Stomach (tissue), 19 donors: ENCODE measurements at places on chromosomes 7 and 10. TPM values are rescaled to one million over a fixed set of nuclear protein-coding genes. Genes with fewer than 3 reads are reported as not detected.

The GIMAP5 gene
- 20.9 TPM for total RNA-seq

The HSPA12A gene
- total RNA-seq, result 2.9 TPM

The STYXL1 gene
- 29.9 TPM for total RNA-seq

The PON3 gene
- 4.3 TPM for total RNA-seq

The ZWINT gene
- 5.5 TPM for total RNA-seq

The H2BK1 gene
- not detected for total RNA-seq

The ACTL6B gene
- total RNA-seq, result not detected
